AG10803 (cell line): ENCODE measurements at places on chromosomes 1 and 21.

GRCh38 chr1:210342986-210343780 is 14.5 kb downstream of the HHAT start:
- DNase-seq = no peak

GRCh38 chr1:46131093-46131492 is 1.3 kb downstream of the PIK3R3 start:
- DNase-seq = no peak

- DNase-seq = no peak
These were observed 15.7 kb downstream of the REG4 start for GRCh38 chr1:119795261-119796200.

- no peak for DNase-seq
These were observed 272.9 kb upstream of the CSF3R start for GRCh38 chr1:36755303-36756230.

- peak; percentile 49 for DNase-seq
These were observed 27.7 kb downstream of the CR1L start for GRCh38 chr1:207672522-207673130.

DNA sequence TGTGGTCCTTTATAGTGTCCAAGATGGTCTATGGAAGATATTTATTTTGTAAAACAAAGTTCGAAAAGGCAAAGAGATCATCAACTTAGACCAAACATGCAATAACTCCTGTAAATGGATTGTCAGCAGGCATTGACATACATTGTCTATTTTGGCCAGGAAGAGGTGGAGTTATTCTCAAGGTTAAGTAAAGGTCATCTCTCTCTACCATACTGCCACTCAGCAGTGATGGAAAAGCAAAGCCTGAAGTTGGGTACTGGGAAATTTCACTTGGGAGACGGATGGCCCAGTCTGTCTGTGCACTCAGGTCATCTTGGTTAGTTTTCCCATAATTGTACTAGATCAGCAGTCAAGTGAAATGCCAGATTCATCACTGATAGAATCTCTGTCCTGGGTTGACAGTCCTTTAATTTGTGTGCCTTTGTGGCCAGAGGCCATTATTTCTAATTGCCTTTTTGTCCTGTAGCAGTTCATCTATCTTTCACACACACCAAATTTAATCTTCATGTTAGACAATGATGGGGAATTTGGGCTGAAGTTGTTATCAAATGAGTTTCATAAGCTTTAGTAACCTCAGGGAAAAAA is 17.5 kb downstream of the PIGP start:
- no peak for DNase-seq

DNA sequence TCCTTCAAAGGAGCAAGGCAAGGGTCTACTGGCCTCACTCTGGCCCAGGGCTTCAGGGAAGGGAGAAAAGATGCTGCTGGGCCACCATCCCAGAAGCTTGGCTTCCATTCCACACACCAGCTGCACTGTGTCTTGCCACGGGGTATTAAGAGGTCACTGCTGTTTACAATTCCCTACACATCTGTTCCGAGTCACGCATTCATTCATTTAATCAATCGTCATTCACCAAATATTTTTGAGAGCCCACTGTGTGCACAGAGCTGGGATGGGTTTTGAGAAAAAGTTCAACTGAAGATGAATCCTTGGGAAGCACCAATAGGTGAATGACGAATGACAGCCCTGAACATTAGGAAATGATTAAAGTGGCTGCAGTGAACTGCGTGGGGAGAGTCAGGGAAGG is 101.7 kb downstream of the NAV1 start:
- DNase-seq = peak; percentile 98

GRCh38 chr1:243716906-243717305 is 133.1 kb downstream of the AKT3 start:
- no peak for DNase-seq

- no peak for DNase-seq
These were observed 8.9 kb downstream of the WNT2B start for GRCh38 chr1:112517646-112518045.

DNA sequence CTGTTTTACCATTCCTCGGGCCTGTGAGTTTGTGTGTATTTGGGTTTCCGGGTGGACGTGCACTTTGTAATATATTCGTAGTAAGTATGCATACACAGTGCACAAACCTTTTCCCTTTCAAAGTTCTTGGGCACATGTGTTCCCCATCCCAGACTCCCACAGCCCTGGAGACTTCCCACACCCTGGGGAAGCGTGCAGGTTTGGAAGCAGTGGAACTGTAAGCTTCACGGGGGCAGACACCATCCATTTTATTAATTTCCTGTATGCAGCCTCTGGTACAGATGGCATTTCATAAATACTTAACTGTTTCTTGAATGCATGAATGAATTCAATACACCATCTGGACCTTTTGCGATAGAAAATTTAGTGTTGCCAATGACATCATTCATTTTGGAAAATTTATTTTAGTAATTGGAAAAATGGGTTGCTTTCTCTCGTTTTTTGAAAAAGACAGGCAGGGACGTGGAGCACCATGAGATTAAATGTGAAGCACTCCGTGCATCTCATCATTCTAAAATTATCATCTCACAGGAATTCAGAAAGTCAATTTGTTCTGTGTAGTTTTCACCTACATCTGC is 10.8 kb downstream of the ETS2 start:
- no peak for DNase-seq

DNA sequence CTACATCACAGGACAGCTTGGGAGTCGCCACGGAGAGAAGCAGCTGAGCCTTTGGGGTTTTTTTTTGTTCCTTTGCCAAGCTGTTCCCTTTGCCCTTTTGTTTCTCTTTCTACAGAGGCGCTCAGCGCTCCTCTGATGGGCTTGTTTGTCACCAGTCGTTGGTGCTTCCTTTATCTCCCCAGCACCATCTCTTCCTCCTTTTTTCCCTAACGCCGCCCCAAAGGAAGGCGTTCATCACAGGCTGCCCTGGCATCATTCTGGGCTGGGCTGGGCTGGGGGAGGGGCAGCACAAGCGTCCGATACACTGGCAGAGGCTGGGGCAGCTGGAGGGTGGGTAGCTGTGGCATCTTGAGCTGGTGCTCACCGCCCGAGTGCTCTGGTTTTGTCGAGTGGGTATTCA is 10.5 kb downstream of the IGSF21 start:
- DNase-seq = no peak

GRCh38 chr1:101044259-101044658 is 18.7 kb upstream of the DPH5 start:
- DNase-seq = no peak

- no peak for DNase-seq
These were observed 2.2 kb downstream of the GAS5 start for GRCh38 chr1:173865468-173866164.

- peak; percentile 25 for DNase-seq
These were observed 19.8 kb downstream of the ATP1A1 start for GRCh38 chr1:116392717-116393404.

DNA sequence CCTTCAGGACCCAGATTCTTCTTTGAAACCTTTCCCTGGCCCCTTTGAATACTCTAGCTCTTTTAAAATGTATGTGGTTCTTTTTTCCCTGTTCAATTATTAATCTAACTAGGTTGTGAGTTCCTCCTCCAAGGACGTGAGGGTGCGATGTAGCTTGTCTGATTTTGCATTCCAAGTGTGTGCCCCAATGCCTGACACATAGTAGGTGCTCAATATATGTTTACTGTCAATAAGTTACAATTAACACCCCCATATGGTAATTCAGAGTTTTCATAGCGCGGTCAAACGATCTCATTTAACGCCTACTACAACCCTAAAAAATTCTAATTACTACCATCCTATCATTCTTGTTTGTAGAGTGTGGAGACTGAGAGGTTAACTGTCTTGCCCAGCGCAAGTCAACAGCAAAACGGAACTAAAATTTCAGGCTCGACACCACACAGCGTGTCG is 482 bp upstream of the MTR start:
- DNase-seq = no peak

DNA sequence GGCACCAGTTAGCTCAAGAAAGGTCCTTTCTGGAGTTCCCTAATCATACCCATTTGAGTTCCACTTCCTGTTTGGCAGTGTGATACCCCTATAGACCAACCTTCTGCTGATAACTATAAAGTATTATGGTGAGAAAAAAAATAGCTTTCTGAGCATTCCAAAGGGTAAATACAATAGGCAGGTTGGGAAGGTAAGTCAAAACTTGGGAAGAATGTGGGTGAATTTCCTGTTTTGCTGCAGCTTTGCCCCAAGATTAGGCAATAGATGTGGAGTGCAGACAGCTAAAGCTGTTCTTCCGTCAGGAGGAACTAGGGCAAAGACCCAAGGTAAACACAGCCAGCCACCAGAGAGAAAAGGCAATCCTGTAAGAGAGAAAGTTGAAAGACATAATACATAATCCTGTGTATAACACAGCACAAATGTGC is 49.9 kb upstream of the GUCA2A start:
- peak; percentile 66 for DNase-seq

DNA sequence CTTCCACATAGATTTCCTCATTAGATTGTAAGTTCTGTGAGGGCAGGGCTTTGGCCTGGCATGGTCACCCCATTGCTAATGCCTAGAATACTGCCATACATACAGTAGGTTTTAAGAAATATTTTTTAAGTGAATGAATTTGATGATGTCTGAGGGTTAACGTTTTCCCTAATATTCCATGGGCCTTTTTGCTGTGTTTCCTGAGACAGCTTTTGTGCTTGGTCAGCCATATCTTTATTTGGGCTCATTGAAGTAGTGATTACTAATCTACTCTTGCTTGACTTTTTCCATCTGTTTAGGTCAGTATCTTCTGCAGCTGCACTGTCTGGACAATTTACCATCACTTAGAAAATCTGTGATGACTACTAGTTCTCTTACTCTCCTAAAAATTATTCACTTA is 3.5 kb downstream of the CDC42 start:
- no peak for DNase-seq

GRCh38 chr1:18440385-18441226 is 40.1 kb upstream of the KLHDC7A start:
- DNase-seq = no peak

- no peak for DNase-seq
These were observed 3.0 kb downstream of the ARTN start for GRCh38 chr1:43936431-43937151.

- DNase-seq = no peak
These were observed 2.6 kb upstream of the EEIG2 start for GRCh38 chr1:108557296-108557695.

GRCh38 chr1:57066980-57067610 is 101.3 kb upstream of the C8B start:
- DNase-seq = no peak

- DNase-seq = no peak
These were observed 12.9 kb upstream of the EPHA2 start for GRCh38 chr1:16168622-16169360.

DNA sequence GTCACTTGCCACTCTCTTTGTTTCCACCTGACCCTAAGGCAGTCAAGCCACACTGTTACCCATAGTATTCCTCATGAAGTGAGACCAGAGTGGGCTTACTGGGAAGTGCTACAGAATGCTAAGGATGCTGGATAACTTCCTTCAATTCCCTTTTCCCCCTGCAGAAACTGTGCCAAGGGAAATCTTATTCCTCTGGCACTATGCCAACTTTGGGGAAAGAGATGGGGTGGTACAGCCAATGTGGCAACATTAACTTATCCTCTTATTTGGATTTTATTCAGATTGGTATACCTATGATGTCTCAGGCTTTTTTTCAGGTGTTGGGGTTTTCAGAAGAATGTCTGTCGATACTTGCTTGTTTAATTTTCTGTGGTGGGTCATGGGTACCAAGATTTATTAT is 599.4 kb upstream of the PBX1 start:
- DNase-seq = no peak

- no peak for DNase-seq
These were observed 54.4 kb downstream of the TIAM1 start for GRCh38 chr21:31289702-31290101.

DNA sequence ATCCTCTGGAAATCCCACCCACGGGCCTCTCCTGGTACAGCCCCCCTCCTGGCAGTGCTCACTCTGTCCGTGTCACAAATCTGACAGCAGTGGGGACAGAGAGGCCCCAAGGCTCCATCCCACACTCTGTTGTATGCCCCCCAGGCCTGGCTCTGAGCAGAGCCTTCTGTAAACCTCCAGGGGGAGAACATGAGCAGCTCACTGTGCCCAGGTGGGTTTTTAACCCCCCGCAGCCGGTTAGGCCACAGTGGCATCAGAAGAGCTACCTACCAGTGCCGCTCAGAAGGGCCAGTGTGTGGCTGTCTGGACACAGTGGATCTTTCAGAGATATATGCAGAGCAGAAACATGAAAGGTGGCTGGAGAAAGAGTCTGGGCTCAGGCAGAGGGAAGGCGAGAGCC is 12.0 kb upstream of the GPR153 start:
- no peak for DNase-seq

DNA sequence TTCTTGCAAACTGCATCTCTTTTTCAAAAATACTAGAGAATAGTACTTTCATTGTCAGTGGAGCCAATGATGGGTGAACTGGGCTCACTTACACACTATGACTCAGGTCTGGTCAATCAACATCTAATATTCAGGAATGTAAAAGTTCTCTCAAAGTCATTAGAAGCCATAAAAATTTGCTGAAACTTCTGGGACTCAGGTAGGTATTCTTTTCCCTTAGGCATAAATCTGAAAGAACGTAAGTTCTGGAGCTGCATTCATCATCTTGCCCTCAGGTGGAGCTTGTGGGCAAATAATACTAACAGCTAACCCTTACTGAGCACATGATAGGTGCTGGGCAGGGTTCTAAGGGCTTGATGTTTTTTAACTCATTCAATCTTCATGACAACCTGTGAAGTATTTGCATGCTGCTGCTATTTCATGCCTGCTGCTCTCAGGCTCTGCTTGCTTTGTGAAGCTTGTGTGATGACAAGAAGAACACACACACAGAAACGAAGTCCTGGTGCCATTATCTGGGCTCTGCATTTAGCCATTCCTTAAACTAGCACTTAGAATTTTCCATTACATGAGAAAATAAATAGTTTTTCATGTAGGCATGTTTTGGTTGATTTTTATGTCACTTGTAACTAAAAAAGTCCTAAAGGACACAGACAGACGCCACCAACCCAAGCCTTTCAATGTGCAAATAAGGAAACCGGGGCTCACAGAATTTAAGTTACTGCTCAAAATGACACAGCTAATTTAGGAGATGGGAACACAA is 394.2 kb upstream of the LYPLAL1 start:
- DNase-seq = no peak

DNA sequence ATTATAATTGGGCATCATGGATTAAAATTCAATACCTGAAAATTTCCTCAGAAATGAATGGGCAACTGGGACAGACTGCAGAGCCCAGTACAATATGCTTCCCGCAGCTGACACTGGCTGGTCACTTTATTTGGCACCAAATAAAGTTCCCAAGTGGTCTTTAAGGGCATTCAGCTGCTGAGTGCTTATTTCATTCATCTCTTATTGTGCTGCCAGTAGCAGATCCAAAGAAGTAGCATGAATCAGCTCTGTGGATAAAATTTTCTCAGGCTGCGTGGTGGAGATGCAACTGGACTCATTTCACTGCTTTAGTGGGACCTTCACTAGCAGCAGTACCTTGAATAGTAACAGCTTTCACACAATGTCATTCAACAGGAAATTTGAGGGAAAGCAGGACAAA is 226.3 kb upstream of the ADGRL2 start:
- no peak for DNase-seq

- no peak for DNase-seq
These were observed 3.8 kb upstream of the SLAMF9 start for GRCh38 chr1:159957824-159958268.
